ENCODE measurements at places on chromosomes 7 and 10.

DNA sequence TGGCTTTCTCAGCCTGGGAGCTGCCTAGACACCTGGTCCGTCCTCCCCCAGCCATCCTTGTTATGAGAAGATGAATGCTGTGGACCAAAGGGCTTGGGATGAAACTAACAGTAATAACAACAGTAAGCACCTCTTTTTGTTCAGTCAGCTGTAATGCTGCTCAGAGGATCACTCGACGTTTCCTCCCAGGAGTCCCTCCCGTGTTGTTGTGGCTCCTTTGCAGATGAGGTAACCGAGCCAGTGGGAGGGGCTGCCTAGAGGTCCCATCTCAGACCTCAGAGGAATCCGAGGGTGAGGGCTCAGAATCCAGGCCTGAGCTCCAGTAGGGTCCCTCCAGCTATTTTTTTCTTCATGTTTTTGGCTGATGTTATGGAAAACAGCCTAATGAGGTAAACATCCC is 145.1 kb downstream of the TMEM178B start:
- no peak for DNase-seq

- no peak for DNase-seq
These were observed 78.4 kb upstream of the CACNA2D1 start for GRCh38 chr7:82521906-82522445.

GRCh38 chr10:35394934-35395333 is 58.6 kb downstream of the CCNY start:
- DNase-seq: no peak

- DNase-seq: no peak
These were observed 228.2 kb downstream of the HPSE2 start for GRCh38 chr10:99007457-99007856.

DNA sequence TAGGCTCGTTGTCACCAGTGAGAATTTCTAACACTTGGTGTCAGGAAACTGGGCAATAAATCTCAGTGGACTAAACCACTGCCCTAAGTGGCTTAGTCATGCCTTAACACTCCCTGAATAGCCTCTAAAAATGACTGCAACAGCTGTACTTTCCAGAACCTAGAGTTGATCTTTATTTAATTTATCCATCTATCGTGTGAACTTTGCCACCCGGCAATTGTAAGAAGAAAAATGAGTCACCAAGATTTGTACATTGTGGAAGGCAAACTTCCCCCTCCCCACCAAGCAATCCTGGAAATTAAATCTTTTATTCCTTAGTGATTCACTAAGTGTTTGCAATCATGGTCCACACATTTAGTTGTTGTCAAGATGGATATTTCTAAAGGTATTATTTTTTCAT is 47.1 kb downstream of the NXPH1 start:
- DNase-seq: no peak

DNA sequence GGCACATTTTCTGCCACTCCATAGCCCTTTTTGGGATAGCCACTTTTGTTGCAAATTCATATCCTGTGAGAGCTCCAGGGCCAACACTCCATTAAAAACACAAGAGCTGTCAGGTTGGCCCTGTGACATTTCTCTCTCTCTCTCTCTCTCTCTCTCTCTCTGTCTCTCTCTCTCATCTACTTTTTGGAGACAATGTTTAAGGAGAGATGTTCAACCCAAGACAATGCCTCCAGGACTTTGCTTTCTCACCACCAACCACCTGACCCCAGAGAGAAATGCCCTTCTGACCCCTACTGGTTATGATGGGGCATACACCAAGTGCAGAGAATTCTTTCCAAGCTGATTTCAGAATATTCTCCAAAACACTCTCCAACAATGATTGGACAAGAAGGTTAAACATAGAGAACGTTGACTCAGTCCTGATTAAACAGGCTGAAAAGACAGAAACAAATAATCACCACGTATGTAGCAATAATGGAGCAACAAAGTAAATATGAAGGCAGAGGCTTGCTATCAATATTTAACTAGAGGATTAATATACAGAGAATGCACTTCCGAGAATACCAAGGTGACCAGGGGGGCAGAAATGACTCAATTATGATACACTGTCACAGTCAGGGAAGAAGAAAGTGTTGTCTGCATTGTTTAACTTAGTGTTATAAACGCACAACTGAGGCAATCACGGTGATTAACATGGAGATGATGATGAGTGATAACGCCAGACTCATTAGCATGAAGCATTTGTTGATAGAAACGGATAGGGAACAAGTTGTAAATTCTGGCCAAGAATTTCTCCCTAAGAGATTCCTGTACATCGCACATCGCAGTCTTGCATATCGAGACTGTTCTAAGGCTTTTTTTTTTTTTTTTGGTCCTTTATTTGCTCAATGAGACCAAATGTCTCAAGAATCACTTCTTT is 178.5 kb downstream of the NRP1 start:
- DNase-seq: no peak

DNA sequence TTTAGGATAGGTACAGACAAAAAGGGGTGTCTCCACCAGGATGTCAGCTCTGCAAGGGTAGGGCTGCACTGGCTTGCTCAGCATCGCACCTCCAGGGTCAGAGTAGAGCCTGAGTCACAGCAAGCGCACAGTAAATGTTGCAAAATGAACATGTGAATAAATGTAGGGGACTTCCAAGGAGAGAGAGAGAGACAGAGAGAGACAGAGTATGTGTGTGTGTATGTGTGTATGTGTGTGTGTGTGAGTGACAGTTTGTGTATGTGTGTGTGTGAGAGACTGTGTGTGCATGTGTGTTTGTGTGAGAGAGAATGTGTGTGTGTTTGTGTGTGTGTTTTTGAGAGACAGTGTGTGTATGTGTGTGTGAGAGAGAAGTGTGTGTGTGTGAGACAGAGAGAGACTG is 163.3 kb downstream of the RPS24 start:
- DNase-seq: no peak

- no peak for DNase-seq
These were observed 69.8 kb upstream of the PRKCQ start for GRCh38 chr10:6649903-6650302.

- DNase-seq: no peak
These were observed 29.3 kb upstream of the CCL24 start for GRCh38 chr7:75842836-75843446.

- DNase-seq: no peak
These were observed 64.4 kb downstream of the DNAJB9 start for GRCh38 chr7:108634036-108634435.

DNA sequence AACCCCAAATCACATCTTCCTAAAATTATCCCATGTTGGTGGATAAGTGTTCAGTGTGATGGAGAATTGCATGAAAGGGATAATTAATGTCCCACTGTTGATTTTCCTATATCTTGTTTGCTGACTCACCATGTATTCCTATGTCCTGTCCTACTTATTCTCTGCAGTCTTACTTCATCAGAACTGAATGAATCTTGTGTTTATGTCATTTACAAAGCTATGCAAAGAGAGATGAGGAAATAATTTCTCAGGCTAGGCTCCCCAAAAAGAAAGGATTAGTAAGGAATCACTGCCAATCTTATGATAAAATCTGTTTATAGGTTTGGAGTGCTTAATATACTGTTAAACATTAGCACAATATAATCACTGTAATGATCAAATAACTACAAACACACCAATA is 360.8 kb downstream of the CRPPA start:
- no peak for DNase-seq

GRCh38 chr7:95323410-95324129 is 762 bp downstream of the PON1 start:
- DNase-seq: no peak

All from NCI-H2107 (cell line).